Activated T-helper 17 cell treated with anti-CD3 and anti-CD28 coated beads, Interleukin-2, amount 50 U/mL, for 72 hours (primary cell): ENCODE measurements at places on chromosomes 7 and 10. TPM values are rescaled to one million over a fixed set of nuclear protein-coding genes. Genes with fewer than 3 reads are reported as not detected.

GRCh38 chr10:37436357-37436756 is 311.0 kb downstream of the ANKRD30A start:
- ATAC-seq: no peak

DNA sequence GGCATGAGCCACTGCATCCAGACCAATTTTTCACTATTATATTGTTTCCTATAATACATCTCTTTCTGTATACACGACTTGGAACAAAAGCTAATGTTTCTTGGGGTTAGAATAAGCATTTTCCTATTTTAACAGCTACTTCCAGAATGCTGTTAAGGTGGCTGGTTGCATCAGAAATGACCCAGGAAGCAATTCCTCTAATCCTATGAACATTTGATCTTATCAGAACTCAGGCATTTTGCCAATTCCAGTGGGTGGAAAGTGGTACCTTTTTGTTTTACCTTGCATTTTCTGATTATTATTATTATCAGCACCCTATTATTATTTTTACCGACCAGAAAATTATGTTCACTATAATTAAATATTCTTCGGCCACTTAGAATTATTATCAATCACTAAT is 73.3 kb downstream of the NDUFB2 start:
- no peak for ATAC-seq

- ATAC-seq: no peak
These were observed 32.9 kb downstream of the RNF32 start for GRCh38 chr7:156673454-156673853.

DNA sequence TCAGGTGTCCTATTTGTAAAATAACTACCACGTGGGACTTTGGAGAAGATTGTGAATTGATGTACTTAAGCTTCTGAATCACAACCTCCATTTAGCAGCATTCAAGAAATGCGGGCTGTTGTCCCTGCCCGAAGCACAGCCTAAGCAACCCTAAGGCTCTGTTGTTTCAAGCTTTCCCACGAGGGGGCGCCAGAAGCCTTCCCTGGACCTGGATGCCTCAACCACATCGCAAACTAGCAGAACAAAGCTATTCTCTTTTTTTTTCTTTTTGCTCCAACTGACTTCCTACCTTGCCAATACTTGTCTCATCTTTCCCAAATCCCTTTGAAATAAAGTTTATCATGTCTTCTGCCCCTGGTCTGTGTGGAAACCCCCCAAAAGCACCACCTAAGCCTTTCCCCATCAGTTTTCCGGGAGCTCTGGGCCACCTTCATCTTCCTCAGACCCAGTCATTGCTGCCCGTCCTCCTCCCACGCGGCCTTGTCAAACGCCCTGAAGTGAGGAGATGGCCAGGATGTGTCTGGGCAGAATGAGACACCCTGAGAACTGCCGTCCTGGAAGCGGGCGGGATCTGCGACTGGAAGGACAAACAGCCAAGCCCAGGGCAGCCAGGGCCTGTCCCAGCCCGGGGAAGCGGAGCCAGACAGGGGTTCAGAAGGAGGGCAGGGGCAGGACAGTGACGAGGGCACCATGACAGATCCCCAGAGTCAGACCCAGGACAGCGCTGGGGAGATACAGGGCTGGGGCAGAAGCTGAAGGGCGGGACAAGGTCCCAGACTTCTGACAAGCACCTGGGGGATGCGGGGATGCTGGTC is 112.7 kb downstream of the SLIT1 start:
- ATAC-seq: peak; percentile 56

DNA sequence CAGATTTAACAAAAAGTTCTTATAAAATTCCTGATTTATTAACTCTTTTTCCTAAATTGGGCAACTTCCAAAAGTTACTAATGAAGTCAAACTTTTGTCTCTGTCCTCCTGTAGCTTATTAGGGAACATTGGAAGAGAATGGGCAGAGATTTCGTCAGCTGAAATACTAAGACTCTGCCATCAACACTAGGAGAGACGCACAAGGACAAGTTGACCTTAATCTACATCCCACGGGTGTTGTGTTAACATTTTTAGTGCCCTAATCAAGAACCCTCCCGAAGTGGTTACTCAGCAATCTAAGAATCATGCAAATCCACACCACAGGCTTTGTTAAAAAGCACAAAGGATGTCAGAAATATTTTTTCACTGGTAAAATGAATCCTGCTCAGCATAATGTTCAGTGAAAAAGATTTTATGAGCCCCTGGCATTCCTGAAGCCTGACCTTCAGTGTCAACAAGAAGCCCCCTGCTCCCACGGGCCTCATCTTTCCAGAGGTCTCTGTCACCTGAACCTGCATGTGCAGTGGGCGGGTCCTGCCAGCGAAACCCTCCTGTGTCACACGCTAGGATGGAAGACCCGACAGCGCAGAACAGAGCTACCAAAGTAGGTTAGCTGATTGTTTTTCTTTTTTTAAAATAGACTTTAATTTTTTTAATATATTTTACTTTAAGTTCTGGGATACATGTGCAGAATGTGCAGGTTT is 70.6 kb upstream of the AKR1E2 start:
- no peak for ATAC-seq

- ATAC-seq: no peak
These were observed 115.7 kb downstream of the MAD1L1 start for GRCh38 chr7:2116989-2117591.

DNA sequence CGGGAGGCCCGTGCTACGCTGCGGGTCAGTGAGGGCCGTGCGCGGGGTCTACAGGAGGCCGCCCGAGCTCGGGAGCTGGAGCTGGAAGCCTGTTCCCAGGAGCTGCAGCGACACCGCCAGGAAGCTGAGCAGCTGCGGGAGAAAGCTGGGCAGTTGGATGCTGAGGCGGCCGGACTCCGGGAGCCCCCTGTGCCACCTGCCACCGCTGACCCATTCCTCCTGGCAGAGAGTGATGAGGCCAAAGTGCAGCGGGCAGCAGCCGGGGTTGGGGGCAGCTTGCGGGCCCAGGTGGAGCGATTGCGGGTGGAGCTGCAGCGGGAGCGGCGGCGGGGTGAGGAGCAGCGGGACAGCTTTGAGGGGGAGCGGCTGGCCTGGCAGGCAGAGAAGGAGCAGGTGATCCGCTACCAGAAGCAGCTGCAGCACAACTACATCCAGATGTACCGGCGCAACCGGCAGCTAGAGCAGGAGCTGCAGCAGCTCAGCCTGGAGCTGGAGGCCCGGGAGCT is 7.0 kb downstream of the LZTS2 start:
- ATAC-seq: no peak

- ATAC-seq: no peak
These were observed 78.7 kb downstream of the PRLHR start for GRCh38 chr10:118516716-118517115.

DNA sequence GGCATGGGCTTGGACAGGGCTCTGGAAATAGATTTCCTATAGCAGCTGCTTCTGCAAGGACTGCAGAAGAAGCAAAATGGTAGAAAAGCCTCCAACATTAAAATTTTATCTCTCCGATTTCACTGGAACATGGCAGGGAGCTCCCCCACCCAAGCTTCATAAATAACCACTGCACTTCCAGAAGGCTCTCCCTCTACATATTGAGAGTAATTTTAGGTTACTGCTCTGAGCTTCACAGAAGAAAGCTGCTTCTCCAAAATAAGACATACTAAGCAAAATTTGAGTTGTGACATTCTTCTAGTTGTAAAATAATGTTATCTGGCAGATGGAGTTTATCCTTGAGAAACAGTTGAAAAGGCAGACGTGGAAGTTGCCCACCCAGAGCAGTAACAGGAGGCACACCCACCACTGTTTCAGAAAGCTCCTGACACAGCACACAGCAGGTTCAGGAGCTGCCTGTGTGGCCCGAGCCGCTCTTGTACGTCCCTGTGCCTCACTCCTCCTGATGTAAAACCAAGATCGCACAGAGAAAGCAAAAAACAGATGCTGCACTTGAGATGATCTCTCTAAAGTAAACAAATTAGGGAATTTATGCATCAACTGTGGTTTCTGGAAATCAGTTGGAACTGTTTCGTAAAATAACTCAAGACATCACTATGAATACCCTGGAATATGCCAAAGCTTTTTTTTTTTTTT is 621.0 kb downstream of the PARD3 start:
- no peak for ATAC-seq

DNA sequence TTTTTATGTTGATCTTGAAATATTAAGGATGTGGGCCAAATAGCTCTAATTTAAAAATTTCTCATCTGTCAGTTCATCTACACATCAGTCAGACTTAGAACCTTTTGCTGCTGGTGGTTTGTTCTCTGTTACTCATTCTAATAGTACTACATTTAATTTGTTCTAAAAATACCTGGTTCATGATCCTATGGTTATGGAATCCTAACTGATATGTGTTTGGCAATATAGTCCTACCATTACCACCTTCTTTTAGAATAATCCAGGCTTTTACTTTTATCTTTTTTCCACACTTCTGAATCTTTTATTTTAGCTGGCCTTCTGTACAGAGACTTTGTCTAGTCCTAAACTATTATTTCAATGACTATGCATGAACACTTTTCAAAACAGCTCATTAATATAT is 116.9 kb downstream of the SVOPL start:
- no peak for ATAC-seq

GRCh38 chr10:119543814-119544642 is 1.5 kb upstream of the RGS10 start:
- ATAC-seq: no peak

DNA sequence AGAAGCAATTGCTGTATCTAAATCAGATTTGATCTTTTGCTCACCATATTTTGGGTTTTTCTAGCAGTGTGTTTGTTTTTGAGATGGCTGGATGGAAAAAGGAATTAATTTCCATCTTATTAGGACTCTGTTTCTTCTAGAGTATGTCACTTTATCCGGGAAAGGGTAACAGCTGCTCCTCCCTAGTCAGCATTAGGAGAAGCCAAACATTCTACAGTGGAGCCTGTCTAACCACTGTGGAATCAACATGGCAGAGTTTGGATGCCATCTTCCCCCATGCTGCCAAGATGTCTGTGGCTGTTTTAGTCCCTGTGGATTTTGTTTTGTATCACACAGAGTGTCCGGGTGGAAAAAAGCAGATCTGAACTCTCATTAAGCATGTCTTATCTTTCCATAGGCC is 16.0 kb upstream of the LMOD2 start:
- ATAC-seq: no peak

GRCh38 chr7:117157241-117158209 is 165.3 kb downstream of the WNT2 start:
- ATAC-seq: no peak

DNA sequence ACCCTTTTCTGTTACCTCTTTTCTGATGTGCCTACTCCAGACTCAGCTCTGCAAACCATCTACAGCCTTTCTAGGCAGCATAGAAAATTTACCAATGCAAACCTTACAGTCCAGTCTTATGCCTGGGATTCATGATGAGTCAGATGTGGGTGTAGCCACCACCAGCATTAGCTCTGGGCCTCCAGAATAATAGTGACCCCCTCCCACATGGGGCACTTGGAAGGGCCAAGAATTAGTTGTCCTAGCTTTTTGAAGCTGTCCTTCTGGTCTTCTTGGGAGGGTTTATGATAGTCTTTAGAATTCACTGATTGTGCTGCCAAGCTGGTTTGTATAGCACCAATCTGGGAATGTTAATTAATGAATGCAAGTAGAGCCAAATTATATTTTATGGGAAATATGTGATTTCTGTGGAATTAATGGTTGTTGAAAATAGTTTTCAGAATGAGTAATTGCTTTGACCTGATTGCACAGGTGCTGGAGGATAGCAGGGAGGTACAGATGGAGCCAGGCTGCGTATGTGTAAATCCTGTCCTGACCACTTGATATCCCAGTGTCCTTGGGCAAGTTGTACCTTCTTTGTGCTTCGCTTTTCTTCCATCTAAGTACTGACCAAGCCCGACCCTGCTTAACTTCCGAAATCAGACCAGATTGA is 94.8 kb downstream of the CPED1 start:
- no peak for ATAC-seq

- no peak for ATAC-seq
These were observed 152.0 kb upstream of the LRGUK start for GRCh38 chr7:133975130-133975529.

- peak; percentile 99 for ATAC-seq
These were observed 40.6 kb downstream of the CYP17A1 start for GRCh38 chr10:102796407-102797176.

- peak; percentile 12 for ATAC-seq
These were observed 4.4 kb downstream of the CDK6 start for GRCh38 chr7:92831716-92832533.

DNA sequence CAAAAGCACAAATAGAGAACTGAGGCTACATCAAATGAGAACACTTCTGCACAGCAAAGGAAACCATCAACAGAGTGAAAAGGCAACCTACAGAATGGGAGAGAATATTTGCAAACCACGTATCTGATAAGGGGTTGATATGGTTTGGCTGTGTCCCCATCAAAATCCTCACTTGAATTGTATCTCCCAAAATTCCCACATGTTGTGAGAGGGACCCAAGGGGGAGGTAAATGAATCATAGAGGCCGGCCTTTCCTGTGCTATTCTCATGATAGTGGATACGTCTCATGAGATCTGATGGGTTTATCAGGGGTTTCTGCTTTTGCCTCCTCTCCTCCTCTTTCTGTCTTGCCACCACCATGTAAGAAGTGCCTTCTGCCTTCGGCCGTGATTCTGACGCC is 120.6 kb upstream of the FRMD4A start:
- no peak for ATAC-seq

GRCh38 chr10:94006591-94007550 is 13.1 kb downstream of the PLCE1 start:
- no peak for ATAC-seq

Gene NANOS1
- 0.11 TPM for total RNA-seq

Gene RET
- 0.24 TPM for total RNA-seq

Gene DOCK4
- total RNA-seq: 1.5 TPM

Gene MRLN
- not detected for total RNA-seq

Gene TLX1
- total RNA-seq: not detected

Gene SPDYE6
- total RNA-seq: not detected

Gene OPN4
- not detected for total RNA-seq

Gene ADRA2A
- not detected for total RNA-seq

Gene EIF5AL1
- 0.26 TPM for total RNA-seq

Gene NUDT13
- total RNA-seq: 0.91 TPM

Gene HHEX
- total RNA-seq: 1.9 TPM

Gene AKR1D1
- not detected for total RNA-seq
